Smooth muscle cell of bladder (primary cell): ENCODE measurements at places on chromosomes 7 and 10. TPM values are rescaled to one million over a fixed set of nuclear protein-coding genes. Genes with fewer than 3 reads are reported as not detected.

APBB1IP gene
- total RNA-seq = 0.85 and 2.2 TPM in 2 replicates

SLC29A4 gene
- total RNA-seq = 3.8 and 5.7 TPM in 2 replicates

CDC123 gene
- total RNA-seq = 130 and 165 TPM in 2 replicates

SEMA4G gene
- total RNA-seq = 0.43 and 0.92 TPM in 2 replicates

C7orf33 gene
- total RNA-seq = not detected in 2 replicates

HDAC9 gene
- total RNA-seq = 2.6 and 5.5 TPM in 2 replicates

BMPER gene
- total RNA-seq = 28.0 and 32.6 TPM in 2 replicates

OPALIN gene
- not detected in 2 replicates for total RNA-seq

ITPRID1 gene
- not detected in 2 replicates for total RNA-seq

LRIT1 gene
- total RNA-seq = not detected in 2 replicates

COL26A1 gene
- not detected in 2 replicates for total RNA-seq

MALRD1 gene
- 0.83 and 1.00 TPM in 2 replicates for total RNA-seq

AGK gene
- total RNA-seq = 15.3 and 18.2 TPM in 2 replicates

GPNMB gene
- 58.6 and 163 TPM in 2 replicates for total RNA-seq

ENTPD1 gene
- total RNA-seq = 0.74 and 4.0 TPM in 2 replicates

TAS2R4 gene
- 0.85 and 0.92 TPM in 2 replicates for total RNA-seq

OPN1SW gene
- total RNA-seq = not detected in 2 replicates
